Activated CD4-positive, alpha-beta memory T cell treated with anti-CD3 and anti-CD28 coated beads, Interleukin-2, amount 10 ng/mL, durations not matched to agents 7 days and 5 days (primary cell): ENCODE measurements at places on chromosomes 13 and 19.
A peak's percentile ranks its signal among the peaks of the same experiment; 100 is the strongest.

- no peak for DNase-seq
Measured at GRCh38 chr13:94622344-94622743, 20.7 kb downstream of the GPR180 start.

DNA sequence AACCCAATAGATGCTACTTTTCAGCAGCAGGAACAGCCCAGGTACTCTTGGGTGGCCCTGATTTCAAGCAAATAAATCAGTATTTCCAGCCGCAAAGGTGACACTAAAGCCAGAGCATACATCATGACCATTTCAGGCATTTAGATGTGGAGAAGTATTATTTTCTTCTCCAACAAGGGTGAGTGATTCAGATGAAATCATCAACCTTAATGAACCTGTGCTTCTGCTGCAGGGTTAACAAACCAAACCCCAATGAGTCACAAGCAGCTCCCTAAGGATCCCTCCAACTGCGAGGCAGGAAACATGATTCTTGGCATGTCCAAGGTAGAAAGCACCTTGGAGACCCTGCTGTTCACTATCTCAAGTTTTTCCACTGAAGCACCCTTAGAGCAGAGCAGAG, 32.7 kb downstream of the MBNL2 start:
- no peak for DNase-seq

GRCh38 chr13:110132225-110132982, 174.6 kb downstream of the COL4A1 start:
- DNase-seq = no peak

DNA sequence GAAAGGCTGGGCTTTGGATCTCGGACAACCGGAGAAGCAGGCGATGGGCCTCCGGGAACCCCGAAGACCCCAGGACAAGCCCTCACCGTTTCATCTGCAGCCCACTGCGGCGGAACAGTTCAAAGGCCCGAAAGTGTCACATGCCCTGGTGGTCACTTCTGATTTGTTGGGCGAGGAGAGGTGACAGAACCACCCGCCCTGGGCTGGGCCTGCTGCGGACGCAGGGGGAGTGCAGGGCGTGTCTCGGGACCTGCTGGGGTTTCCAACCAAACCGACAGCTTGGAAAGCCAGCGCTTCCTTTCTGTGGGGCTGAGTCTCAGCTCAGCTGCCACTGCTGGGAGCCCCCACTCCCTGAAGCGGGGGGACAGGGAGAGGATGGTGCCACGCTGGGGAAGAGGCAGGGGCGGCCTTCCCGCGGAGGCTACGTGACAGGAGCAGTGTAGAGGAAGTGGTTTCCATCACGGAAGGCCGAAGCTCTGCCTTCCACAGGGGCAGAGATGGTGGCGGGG, 22.8 kb upstream of the ZBTB7A start:
- peak; percentile 81 for DNase-seq

- no peak for DNase-seq
Measured at GRCh38 chr13:113791761-113792160, 32.7 kb downstream of the TMEM255B start.

- peak; percentile 67 for DNase-seq
Measured at GRCh38 chr19:52536448-52536800, 9.0 kb downstream of the ZNF808 start.

DNA sequence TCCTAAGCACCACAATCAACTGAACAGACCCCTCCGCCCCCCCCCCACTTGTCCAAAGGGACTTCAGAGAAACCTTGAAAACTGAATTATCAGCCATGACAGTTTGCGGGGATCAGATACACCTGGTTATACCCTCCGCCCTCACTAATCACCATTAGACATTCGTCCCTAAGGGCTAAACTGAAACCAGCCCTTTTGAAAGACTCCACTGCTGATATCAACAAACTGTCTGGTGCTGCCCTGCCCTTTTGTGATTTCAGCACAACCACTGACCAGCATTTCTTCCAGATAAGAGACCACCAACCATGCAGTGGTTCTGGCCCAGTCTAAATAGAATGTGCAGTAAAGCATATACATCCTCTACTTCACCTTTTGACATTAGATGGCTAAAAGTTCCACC, 1422.9 kb downstream of the EFNB2 start:
- DNase-seq = no peak

DNA sequence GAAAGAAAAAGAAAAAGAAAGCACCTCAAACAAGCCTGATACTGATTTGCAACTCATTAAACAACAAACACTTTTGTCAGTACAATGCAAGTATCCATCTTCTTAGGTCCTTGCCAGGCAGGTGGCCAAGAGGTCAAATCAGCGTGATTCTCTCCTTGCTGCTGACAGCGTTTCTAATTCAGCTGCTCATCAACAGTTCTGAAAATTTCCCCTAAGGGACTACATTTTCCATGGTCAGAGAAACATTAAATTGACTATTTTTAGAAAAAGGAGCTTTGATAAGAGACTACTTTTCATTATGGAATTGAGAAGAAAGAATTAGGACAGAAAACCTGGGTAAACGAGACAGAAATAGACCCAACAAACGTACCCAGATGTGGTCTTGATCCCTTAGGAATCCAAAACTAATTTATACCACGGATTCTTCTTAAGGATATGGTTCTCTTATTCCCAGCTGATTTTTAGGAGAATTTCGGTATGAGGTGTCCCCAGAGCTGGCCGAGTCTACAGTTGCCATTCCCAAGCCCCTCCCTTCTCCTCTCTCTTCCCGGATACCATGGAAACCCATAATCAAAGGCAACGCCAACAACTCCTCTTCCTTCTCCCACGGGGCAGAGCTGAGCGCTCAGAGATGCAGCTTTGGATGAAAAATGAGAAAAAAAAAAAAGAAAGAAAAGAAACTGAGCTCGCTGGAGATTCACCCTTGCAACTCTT, 29.5 kb upstream of the CEBPG start:
- no peak for DNase-seq

DNA sequence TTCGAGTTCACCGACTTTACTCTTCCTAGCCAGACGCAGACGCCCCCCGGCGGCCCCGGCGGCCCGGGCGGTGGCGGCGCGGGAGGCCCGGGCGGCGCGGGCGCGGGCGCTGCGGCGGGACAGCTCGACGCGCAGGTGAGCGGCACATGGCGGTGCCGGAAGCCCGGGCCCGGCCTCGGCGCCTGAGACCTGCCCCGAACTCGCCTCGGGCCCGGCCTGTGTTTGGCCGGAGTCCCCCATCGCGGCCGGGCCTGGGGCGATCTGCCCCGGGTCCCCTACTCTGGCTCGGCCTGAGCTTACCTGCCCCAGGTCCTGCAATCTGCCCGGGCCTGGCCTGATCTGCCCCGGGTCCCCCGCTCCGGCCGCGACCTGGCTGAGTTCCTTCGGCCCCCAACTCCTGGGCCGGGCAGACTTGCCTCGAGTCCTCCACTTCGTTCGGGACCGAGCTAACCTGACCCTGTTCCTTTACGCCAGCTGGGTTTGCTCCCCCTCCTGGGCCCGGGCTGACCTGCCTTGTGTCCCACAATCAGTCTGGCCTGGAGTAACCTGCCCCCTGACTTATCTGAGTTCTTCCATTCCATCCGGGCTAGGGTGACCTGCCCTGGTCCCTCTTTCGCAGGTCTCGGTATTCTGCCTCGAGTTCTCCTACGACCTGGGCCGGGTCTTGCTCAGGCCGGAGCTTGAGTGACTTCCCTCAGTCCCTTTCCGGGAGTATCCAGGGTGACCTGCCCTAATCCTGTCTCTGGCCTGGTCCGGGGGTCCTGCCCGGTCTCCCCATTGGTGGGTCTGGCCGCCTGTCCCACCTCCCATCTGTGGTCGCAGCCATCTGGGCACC, 764 bp downstream of the UPF1 start:
- DNase-seq = peak; percentile 39

DNA sequence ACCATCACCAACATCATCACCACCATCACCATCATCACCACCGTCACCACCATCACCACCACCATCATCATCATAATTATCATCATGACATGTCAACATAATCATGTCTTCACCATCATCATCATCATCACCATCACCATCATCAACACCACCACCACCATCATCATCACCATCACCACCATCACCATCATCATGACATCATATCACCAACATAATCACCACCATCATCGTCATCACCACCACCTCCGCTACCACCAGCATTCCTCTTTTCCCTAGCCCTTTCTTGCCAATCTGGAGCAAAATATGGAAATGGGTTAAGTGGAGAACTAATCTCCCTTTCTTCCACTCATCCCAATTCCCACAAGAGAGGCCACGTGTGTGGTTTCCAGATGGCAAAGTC, 1.1 kb upstream of the TTYH1 start:
- DNase-seq = no peak

- no peak for DNase-seq
Measured at GRCh38 chr13:113643593-113643992, 14.4 kb downstream of the ATP4B start.

GRCh38 chr19:50897191-50897607, 14.0 kb downstream of the KLK4 start:
- no peak for DNase-seq

GRCh38 chr19:48390188-48391099, 907 bp downstream of the KDELR1 start:
- DNase-seq = peak; percentile 72

GRCh38 chr19:13025819-13026456, 30.7 kb downstream of the NFIX start:
- no peak for DNase-seq

DNA sequence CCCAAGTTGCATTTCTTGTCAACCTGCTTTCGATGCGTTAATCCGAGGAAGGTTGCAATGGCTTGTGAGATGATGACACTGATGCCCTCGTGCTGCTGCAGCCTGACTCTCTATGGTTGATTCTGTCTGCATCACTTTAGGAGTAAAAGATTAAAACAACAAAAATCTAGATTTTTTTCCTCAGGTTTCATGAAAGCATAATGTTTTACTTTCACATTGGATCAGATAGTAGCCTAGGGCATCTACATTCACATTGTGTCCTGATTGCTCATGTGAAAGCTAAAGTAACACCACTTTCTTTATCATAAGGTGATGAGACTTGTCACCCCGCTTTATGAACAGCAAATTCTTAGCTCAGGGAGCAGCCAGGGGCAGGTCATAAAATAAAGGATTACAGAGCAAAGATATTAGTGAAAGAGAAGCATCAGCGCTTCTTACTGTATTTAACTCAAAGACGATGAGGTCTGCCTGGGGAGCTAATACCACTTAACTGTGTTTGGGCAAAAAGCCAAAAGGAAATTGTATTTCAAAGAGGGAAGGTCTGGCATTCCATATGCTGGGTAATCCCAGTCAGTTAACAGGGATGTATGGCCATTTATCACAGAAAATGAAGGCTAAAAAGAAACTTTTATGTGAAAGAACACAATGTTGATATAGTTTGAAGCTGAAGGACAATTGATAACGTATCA, 270.5 kb downstream of the GPC6 start:
- no peak for DNase-seq

DNA sequence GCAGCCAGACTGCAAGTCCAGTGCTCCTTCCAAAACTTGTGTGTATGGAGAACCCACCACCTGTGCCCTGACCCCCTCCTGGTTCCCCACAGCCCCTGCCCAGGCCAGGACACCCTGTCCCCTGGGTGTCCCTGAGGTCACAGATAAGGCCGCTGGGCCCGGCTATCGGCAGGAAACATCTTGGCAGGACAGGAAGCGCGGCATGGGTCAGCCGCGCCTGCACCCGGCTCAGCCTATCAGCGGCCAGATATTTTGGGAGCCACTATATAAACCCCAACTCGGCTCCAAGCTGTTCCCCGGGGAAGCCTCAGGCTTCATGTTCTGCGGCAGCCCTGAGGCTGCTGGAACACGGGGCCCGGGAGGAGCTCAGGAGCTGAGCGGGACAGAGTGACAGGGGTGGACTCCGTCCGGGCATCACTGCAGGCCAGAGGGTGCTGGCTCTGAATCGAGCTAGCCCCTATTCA, 60.8 kb downstream of the AP1M1 start:
- DNase-seq = no peak

DNA sequence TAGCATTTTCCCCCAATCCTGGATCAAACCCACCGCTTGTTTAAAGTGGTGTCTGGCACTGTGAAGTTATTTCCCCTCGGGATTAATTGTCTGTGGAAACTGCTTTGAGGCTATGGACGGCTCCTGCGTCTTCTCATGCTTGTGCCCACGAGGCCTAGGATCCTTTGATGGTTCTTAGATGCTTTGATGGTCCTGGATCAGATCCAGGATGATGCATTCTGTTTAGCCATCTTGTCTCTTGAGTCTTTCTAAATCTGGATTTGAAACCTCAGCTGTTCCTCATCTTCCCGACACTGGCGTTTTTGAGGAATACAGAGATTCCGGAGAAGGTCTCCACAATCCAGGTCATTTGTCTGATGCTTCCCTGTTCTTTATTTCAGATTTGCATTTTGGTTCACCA, 36.1 kb upstream of the USP29 start:
- DNase-seq = no peak

DNA sequence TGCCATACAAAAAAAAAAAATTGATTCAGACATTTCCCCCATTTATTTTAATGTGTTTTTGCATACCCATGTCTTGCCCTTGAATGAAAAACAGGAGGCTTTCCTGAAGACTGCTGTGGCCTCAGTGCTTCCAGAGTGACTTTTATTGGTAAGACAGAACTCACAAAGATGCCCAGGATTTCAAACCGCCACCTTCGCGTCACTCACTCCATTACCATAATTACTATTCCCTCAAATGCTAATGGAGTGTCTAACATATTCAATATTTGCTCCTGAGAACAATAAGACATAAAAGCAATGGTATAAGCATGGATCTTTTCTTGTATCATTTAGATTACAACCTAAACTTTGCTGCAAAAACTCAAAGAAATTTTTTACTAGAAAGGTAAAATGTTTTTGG, 282.2 kb upstream of the SOX21 start:
- DNase-seq = no peak

- DNase-seq = no peak
Measured at GRCh38 chr13:52428295-52428694, 22.1 kb downstream of the VPS36 start.

DNA sequence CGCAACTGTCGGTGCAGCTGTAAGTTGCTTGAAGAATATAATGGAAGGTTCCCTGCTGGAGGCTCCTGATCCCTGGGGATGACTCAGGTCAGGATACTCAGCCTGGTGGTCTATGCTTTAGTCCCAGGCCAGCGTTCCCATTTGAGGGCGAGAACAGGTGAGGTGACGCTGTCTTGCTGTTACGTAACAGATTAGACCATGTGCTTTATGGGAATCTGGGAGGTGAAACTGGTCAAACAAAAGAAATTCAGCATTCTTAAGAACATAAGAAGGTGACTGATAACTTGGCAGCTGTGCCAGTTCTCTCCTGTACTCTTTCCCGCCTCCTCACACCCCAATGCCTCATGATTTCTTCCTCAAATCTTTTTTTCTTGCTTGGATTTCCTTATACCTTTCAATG, at the start of gene CXCL17:
CXCL17 (minus strand) TSS at position 114 of the 400 bp plus-strand sequence. CDS start 114 bp downstream, outside the sequence.
- no peak for DNase-seq
